ENCODE measurements at places on chromosomes 2 and 18.

- no peak for DNase-seq
These were observed 128.8 kb downstream of the ZNF521 start for GRCh38 chr18:25223211-25223610.

GRCh38 chr2:177359836-177360595 lies 32.6 kb upstream of the AGPS start:
- DNase-seq: no peak

DNA sequence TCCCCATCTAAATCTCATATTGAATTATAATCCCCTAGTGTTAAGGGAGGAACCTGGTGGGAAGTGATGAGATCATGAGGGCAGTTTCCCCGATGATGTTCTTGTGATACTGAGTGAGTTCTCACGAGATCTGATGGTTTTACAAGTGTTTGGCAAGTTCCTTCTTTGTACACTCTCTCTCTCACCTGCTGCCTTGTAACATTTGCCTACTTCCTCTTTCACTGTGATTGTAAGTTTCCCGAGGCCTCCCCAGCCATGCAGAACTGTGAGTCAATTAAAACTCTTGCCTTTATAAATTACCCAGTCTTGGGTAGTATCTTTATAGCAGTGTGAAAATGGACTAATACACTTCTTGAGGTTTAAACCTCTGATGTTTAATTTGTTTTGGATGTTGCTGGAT lies 177.5 kb downstream of the CD8B2 start:
- DNase-seq: no peak

DNA sequence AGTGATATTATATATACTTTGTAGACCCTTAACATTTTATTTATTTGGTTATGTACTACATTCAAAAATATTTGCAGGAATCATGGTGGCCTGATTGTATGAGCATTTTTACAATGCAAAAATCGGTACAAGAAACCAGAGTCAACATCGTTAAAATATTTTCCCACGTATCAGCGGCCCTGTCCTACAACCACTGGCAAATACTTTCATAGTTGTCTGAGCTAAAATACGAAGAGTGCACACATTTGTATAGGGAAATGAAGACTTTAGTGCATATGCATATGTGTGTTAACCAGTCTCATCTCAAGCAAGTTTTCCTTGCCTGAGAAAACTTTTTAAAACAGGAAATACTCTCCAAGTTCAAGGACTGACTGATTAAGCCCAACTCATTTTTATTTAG lies 35.9 kb downstream of the CCDC102B start:
- DNase-seq: no peak

DNA sequence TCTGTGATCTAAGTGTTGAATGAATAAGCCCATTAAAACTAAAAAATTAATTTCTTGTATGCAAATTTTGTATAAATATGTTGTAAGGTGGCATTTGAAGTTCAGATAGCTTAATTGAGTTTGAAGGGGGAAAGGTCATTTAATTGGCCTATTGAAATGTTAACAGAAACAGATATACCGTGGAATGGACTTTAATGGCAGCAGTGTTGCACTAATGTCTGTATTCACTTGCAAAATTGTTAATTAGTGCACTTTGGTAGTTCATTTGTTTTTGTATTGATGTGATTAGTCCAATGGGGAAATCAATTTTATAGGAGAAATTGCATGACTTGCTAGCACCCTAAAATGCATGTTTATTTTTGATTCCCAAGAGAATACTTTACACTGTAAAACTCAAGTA lies 41.8 kb upstream of the OTX1 start:
- DNase-seq: no peak

All from activated B cell treated with CpG ODN at 0.5 μM for 24 hours (primary cell).